ENCODE measurements at places on chromosomes 11 and 22.

DNA sequence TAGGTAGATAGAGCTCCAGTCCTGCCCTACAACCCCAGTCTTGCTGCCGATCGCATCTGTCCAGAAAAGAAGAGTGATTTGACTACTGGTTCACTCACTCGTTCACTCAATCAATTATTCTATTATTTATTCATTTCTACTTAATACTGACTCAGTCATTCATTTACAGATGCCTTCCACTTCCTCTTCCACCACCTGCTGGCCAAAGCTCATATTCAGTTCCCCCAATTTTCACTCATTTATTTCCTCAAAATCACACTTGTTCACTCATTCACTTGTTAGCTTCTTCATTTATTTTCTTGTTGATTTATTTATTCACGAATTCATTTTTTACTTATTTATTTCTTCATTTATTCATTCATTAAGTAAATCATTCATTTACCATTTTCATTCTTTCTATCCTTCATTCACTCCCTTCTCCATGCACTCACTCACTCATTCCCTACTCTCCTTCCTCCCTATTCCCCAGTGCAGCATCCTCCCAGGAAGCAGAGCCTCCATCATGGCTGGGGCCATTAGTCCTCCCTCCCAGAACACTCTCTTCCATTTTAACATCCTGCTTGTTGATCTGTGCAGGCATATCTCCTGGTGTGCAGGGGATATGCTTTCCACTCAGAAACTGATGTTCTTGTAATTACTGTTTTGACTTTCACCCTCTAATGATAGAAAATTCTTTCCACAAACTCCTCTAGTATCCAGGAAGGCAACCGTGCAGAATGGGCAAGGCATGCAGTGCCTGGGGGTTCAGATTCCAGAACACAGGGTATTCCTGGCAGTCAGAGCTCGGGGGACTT, 281.0 kb downstream of the TENM4 start:
- DNase-seq: no peak

DNA sequence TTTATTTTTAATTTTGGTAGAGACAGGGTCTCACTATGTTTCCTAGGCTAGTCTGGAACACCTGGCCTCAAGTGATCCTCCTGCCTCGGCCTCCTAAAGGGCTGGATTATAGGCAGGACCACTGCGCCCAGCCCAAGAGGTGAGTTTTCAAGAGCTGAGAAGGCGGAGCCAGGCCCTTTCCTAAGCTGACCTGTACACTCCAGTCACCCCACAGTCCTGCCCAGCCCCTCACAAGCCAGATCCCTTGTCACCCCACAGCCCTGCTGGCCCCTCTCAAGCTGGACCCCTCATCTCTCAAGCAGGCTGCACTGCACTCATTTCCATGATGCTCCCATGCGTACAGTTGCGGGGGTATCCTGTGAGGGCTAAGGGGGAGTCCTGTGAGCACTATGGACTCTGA, 2.9 kb downstream of the DENND6B start:
- no peak for DNase-seq

GRCh38 chr11:134904103-134904790, 492.2 kb upstream of the B3GAT1 start:
- DNase-seq: no peak

GRCh38 chr22:37802310-37803194, 5.2 kb upstream of the GCAT start:
- no peak for DNase-seq

- DNase-seq: no peak
Observed at GRCh38 chr11:113730887-113731726, 25.0 kb upstream of the TMPRSS5 start.

DNA sequence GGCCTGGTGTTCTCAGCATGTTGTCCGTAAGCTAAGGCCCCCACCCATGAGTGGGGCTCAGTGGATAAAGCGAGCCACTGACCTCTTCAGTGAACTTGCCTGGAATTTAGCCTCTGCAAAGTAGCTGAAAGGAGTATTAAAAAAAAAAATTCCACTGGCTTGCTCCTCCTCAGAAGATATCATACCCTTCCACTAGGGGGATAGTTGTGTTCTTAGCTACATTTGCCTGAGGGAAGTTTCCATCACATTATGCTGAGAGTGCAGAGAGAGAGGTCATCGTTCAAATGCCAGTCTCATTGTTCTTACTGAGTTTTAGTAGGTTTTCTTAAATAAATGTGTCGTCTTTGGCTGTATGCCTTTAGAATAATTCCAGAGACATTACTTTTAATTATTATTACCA, 879.7 kb downstream of the JRKL start:
- DNase-seq: no peak

DNA sequence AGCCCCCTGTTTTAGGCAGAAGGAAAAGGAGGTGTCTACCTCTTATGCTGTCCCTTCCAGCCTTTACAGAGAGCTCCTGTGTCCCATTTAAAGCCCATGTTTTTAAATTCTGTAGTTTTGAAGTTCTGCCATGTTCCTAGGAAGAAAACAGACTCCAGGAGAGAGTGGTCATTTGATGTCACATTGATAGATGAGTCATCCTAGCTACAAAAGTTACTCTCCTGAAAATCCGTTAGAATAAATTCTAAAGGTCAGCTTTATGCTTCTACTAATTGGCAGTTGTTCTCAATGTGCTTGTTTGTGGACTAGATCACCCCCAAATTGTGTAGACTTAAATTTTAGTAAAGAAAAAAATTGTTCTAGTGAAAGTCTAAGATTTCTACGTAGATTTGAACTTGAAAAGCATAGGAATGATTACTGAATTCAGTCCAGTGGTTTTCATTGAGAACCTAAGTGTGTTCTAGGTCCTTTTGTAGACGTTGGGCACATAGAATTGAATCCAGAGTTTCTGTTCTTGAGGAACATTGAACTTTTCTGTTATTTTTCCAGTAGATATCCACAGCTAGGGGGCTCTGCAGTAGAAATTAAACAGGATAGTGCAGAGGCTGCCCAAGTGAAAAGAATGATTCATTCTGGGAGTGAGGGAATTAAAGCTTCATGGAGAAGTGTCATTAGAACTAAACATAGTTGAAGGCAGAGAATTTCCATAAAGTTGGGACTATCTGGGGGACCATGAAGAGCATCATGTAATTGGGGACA, 140.6 kb upstream of the RASSF10 start:
- DNase-seq: no peak

DNA sequence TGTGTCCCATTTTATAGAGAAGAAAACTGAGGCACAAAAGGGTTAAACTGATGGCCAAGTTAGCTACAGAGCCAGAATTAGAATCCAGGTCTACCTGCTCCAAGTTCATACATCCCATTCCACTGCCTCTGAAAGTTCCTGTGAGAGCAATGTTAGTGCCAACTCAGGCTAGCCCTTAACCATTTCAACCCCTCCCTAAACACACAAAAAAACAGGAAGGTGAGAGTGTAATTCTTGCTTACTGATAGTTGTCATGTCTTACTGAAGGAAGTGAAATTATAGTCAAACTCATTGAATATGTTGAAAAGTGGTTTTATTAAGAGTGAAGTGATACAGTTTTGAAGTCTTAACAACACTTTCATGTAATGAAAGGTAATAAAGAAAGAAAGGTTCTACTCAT, 2.9 kb upstream of the E2F8 start:
- no peak for DNase-seq

- no peak for DNase-seq
Observed at GRCh38 chr22:30858976-30859713, 109.4 kb downstream of the MORC2 start.

DNA sequence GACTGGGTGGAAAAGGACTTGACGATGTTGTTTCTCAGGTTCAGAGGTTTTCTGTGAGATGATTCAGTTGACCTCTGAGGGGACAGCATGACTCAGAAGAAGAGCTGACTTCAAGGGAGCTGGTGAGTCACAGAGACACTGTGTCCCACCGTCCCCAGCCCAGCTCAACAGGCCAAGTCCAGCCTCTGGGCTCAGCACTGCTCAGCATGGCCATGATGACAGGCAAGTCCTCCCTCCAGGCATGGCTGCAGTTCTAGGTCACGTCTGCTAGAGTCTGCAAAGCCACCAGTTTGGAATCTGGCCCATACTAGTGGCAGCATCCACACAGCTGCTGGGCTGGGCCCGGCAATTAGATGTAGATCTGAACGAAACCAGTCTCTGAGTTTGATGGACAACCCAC, 12.9 kb downstream of the TRIM29 start:
- DNase-seq: no peak

DNA sequence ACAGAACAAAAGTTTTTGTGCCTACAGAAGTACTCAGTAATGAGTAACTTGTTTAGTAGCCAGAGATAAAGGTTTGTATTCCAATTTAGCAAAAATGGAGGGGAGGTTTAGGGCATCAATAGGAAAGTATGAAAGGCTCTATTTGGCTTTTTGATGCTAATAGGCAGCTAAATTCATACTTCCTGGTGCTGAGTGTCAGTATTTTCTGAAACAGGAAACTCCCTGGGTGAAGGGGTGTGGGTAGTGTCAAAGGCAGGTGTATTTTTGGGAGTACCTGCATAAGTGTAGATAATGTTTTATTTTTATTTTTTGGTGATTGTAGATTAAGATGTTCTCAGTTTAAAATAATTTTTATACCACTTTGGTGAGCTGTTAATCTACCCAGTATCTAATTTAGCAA, 29.3 kb upstream of the MMP7 start:
- DNase-seq: no peak

DNA sequence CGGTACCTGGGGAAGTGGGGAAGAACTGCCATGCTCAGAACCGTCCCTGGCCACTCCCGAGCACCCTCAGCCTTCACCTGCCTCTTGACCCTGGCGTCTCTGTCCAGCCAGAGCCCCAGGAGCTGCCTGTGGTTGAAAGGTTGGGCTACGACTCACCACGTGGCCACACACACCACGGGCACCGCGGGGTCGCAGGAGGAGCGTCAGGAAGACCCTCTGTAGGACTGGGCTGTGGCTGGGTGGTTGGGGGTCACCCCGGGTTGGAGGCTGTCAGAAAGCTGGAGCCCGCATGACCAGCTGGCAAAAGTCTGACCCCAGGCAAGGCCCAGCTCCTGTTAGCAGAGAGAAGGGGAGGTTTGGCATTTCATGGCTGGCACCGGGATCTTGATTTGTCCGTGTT, 11.5 kb downstream of the KRTAP5-5 start:
- no peak for DNase-seq

- DNase-seq: no peak
Observed at GRCh38 chr11:127226949-127227348, 226.4 kb upstream of the KIRREL3 start.

DNA sequence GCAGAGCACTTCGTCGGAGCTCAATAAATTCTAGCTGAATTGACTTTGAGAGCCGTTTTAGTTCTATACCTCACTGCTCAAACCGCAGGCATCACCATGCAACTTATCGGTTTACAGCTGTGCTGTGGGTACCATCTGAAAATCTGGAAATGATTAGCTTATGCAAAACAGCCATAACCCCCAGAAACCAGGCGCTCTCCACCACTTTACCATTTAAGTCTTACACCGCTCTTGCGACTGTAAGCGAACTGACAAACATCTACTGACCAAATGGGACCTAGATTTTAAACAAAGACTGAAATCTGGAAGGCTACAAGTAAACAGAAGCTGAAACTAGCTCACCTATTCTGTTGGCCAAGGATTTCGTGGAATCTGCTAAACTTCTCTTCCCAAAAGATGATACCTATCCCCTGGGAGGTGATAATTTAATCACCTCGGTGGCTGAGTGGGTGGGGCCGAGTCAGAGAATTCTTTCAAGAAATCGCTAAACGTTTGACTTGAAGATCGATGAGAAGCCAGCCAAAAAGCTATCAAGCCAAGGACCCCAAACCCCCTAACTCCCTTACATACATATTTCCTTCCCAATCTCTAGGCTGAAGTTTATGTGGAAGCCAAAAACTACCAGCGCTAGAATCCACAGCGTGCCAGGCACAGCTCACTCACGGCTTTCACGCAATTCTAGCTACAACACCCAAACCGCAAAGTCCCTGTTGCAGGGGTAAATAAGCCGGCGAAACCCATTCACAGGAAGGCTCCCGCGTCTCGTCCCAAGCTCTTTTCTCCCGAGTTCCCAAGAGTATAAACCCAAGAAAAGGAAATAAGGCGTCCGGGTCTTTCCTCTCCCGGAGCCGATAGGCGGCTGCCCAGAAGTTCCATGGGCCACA, 644 bp downstream of the SPTY2D1 start:
- DNase-seq: no peak

GRCh38 chr11:111992206-111992855, 32.9 kb upstream of the DLAT start:
- no peak for DNase-seq

DNA sequence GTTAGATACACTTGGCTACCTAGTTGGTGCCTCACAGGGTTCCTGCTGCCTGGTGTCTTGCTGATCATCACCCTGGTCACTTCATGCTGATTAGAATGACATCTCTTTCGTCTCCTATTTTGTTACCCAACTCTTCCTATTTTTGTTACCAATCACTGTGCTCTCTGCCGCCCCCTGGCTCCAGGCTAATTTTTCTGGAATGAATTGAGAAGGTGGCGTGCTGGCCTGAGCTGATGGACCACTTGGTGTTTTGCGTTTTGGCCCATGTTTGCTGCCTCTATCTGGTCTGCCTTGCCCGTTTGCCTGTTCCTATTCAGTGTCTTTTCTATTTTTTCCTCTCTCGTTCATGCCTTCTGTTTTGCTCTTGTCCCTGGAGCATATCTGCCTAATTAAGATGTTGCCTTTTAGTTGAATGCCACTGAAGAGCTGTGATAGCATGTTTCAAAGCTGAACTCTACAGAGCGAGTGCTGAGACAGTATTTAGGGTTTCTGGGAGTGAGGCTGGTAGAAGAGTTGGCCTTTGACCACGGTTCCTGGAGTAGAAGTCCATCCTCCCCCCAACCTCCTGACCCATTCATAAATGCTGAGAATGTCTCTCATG, 5.9 kb upstream of the ATF4 start:
- DNase-seq: no peak

GRCh38 chr11:70846781-70847655, 405.4 kb downstream of the SHANK2 start:
- DNase-seq: no peak

GRCh38 chr22:31398231-31398630, 1.2 kb upstream of the DRG1 start:
- no peak for DNase-seq

- DNase-seq: no peak
Observed at GRCh38 chr11:28833169-28833568, 725.0 kb downstream of the METTL15 start.

DNA sequence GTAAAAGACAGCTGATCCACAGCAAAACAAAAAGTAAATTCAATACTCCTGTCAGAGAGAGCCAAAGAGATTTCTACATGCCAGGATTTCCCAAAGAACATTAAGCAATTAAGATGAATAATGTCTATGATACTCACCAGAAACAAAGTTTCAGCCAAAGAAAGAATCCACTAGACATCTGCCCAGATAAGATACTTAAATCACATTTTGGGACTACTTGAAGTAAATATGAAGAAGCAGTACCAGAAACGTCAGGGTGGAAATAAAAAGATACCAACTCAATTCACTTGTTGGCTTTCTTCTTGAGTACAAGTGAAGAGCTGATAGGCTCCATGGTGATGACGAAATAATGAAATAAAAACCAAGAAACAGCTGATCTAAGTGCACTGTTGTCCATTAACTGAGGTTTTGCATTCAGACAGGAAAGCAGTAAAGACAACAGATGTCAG, 31.6 kb upstream of the ARHGAP32 start:
- no peak for DNase-seq

- DNase-seq: no peak
Observed at GRCh38 chr11:61645179-61645868, 34.9 kb upstream of the DAGLA start.

GRCh38 chr11:109071712-109072524, 350.1 kb upstream of the C11orf87 start:
- no peak for DNase-seq

- DNase-seq: no peak
Observed at GRCh38 chr11:92771701-92772100, 197.8 kb upstream of the MTNR1B start.

- DNase-seq: no peak
Observed at GRCh38 chr11:35621620-35622019, 3.4 kb downstream of the FJX1 start.

Data from stimulated activated CD8-positive, alpha-beta memory T cell treated with anti-CD3 and anti-CD28 coated beads, Interleukin-15, amount 100 ng/mL, for 4 hours (primary cell).